ENCODE measurements at places on chromosomes 12 and 14. TPM values are rescaled to one million over a fixed set of nuclear protein-coding genes. Genes with fewer than 3 reads are reported as not detected.

TSPAN11 gene
- total RNA-seq = 0.07 TPM

ASIC1 gene
- not detected for total RNA-seq

ANGEL1 gene
- total RNA-seq = 13.8 TPM

TPH2 gene
- total RNA-seq = not detected

SLC4A8 gene
- not detected for total RNA-seq

AMN gene
- total RNA-seq = 0.42 TPM

IL22 gene
- not detected for total RNA-seq

ATG2B gene
- total RNA-seq = 22.2 TPM

DNA sequence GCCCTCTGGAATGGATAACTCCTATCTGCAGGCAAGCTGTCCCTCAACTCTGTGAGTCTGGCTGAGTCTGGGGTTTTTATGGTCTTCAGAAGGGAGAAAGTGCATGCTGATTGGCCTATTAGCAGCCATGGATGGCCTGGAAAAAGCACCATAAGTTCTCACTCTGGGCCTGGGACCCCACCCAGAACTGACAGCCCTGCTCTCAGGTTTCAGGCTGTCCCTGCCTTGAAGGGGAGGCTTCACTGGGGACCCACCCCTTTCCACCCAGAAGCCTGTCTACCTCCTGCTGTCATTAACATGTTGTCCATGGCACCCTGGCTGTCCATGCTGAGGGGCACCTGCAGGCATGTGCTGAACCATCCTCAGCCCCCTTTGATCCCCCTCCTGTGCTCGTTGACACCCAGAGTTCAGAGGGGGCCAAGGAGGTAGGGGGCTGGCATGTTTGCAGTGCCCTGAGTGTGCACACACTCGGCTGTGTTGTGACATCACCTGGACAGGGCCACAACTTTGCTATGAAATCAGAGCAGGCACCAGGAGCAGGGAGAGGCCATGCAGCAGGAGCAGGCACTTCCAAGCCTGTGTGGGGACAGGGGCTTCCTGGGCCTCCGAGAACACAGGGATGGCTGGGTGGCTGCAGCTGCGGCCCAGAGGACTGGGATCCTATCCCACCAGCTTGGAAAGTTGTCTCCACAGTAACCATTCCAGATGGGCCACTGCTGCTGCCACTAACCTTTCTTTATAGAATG is 84.7 kb downstream of the ACSS3 start:
- H3K36me3 ChIP-seq = no peaks in the 10 kb centered on the region
- H3K27me3 ChIP-seq = no peaks in the 10 kb centered on the region
- H3K4me1 ChIP-seq = no peaks in the 10 kb centered on the region
- no peak for DNase-seq

- DNase-seq = no peak
- H3K27me3 ChIP-seq = peaks cover 3% of the 10 kb centered on the region
- H3K27ac ChIP-seq = peak overlapping the region; percentile 81
- H3K36me3 ChIP-seq = no peaks in the 10 kb centered on the region
- H3K4me1 ChIP-seq = peaks cover 3% of the 10 kb centered on the region
These were observed 24.7 kb upstream of the ADIPOR2 start for GRCh38 chr12:1666215-1666614.

GRCh38 chr14:101224356-101225156 is 321.0 kb upstream of the RTL1 start:
- no peaks in the 10 kb centered on the region for H3K36me3 ChIP-seq
- H3K27me3 ChIP-seq = no peaks in the 10 kb centered on the region
- H3K4me3 ChIP-seq = no peak overlapping the region
- H3K4me1 ChIP-seq = no peaks in the 10 kb centered on the region

DNA sequence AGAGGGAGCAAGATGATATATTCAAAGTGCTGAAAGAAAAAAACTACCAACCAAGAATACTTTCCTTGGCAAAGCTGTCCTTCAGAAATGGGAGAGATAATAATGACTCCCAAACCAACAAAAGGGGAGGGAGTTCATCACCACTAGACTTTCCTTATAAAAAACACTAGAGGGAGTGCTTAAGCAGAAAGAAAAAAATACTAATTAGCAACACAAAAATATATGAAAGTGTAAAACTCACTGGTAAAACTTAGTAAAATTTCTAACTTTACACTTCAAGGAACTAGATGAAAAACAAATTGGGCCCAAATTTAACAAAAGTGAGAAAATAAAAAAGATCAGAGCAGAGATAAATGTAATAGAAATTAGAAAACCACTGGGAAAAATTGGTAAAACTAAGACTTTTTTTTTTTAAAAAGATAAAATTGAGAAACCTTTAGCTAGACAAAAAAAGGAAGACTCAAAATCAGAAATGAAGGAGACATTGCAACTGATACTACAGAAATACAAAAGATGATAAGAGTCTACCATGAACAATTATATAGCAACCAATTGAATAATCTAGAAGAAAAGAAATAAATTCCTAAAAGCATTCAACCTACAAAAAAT is 60.4 kb upstream of the FAR2 start:
- H3K27me3 ChIP-seq = no peaks in the 10 kb centered on the region
- no peaks in the 10 kb centered on the region for H3K4me1 ChIP-seq
- H3K4me3 ChIP-seq = no peak overlapping the region
- H3K27ac ChIP-seq = no peak overlapping the region
- no peak for DNase-seq
- H3K36me3 ChIP-seq = no peaks in the 10 kb centered on the region

DNA sequence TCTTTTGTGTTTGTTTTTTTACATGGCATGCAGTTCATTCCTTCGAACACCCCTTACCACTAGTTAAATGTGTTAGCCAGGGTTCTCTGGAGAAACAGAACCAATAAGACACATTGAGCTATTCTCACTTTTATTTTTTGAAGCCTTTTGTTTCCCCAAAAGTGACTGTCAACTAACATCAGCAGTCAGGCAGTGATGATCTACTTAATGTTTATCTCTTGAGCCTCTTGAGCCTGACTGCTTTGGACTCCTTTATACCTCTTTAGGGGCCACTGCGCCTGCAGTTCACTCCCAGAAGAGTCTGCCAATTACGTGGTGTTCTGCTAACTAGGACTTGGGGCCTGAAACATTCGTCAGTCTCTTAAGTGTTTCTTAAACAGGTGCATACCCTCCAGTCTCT is 163.7 kb upstream of the FLRT2 start:
- no peaks in the 10 kb centered on the region for H3K27me3 ChIP-seq
- H3K36me3 ChIP-seq = no peaks in the 10 kb centered on the region
- H3K4me3 ChIP-seq = no peak overlapping the region
- DNase-seq = no peak

DNA sequence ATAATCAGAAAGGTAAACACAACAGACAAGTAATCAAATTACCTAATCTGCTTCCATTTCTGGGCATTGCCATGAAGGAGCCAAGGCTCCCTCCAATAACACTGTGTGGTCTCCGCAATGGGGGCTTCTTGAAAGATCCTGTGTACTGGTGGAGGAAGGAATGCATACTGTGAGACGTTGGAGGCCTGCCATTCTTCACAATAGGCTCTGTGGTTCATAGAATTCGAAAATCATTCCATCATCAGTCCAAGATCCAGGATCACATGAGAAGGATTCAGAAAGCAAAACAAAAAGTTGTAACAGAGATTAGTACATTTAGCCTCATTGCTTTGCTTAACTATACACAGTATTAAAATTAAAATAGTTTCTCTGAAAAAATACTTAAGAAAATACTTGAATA is 76.3 kb downstream of the CDK17 start:
- peaks cover 18% of the 10 kb centered on the region for H3K36me3 ChIP-seq
- peaks cover 24% of the 10 kb centered on the region for H3K4me1 ChIP-seq
- no peak for DNase-seq
- no peak overlapping the region for H3K4me3 ChIP-seq
- H3K27me3 ChIP-seq = no peaks in the 10 kb centered on the region

GRCh38 chr12:113130457-113131135 is 5.0 kb downstream of the RASAL1 start:
- no peak overlapping the region for H3K27ac ChIP-seq
- H3K4me3 ChIP-seq = no peak overlapping the region
- DNase-seq = no peak
- H3K36me3 ChIP-seq = no peaks in the 10 kb centered on the region
- H3K4me1 ChIP-seq = no peaks in the 10 kb centered on the region

DNA sequence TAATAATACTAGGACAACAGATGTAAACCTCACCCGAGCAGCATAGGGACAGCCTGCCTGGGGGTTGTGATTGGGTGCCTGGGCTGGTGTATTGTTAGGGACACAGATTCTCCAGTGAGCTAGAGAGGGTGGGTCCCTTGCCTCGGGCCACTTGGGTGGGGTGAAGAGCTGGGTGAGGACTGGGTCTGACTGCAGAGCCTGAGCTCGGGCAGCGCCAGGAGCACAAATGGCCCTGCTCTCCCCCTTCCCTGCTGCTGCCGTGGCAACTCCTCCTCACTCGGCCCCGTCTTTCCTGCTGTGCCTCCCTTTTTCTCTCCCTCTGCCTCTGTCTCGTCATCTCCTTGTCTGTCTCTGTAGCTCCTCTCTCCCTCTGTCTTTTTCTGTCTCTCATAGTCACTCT is 115.4 kb downstream of the GLT1D1 start:
- no peak overlapping the region for H3K4me3 ChIP-seq
- DNase-seq = no peak
- H3K27me3 ChIP-seq = peaks cover 38% of the 10 kb centered on the region
- H3K27ac ChIP-seq = no peak overlapping the region
- no peaks in the 10 kb centered on the region for H3K4me1 ChIP-seq

DNA sequence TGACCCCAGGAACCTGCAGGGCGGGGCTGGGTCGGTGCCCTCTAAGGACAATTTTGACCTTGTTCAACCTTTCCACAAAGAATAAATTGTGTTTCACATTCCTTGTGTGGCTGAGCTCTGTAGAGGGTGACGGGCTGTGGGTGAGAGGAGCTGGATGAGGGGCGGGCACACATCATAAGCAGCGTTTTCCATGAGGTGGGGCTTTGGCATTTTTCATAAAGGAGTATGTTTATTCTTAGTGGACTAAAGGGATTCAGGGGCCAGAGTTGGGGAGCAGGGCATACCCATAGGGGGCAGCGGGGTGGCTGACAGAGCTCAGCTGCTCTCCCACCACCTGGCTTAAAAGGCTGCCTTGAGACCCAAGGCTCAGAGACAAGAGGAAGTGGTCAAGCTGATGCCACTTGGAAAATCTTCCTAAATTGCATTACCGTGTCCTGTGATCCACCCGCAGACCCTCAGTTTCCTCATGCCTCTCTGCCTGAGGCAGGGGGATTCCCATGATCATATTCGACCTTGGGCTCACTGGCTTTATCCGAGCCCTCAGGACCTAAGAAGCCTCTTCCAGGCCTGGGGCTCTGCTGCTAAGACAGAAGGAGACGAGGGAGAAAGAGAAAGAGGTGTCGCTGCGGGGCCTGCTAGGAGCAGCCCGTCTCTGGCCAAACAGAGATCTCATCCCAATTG is 11.4 kb downstream of the MMP14 start:
- H3K27ac ChIP-seq = peak overlapping the region; percentile 69
- peak; percentile 13 for DNase-seq
- no peaks in the 10 kb centered on the region for H3K27me3 ChIP-seq
- no peak overlapping the region for H3K4me3 ChIP-seq
- H3K4me1 ChIP-seq = peaks cover 42% of the 10 kb centered on the region

DNA sequence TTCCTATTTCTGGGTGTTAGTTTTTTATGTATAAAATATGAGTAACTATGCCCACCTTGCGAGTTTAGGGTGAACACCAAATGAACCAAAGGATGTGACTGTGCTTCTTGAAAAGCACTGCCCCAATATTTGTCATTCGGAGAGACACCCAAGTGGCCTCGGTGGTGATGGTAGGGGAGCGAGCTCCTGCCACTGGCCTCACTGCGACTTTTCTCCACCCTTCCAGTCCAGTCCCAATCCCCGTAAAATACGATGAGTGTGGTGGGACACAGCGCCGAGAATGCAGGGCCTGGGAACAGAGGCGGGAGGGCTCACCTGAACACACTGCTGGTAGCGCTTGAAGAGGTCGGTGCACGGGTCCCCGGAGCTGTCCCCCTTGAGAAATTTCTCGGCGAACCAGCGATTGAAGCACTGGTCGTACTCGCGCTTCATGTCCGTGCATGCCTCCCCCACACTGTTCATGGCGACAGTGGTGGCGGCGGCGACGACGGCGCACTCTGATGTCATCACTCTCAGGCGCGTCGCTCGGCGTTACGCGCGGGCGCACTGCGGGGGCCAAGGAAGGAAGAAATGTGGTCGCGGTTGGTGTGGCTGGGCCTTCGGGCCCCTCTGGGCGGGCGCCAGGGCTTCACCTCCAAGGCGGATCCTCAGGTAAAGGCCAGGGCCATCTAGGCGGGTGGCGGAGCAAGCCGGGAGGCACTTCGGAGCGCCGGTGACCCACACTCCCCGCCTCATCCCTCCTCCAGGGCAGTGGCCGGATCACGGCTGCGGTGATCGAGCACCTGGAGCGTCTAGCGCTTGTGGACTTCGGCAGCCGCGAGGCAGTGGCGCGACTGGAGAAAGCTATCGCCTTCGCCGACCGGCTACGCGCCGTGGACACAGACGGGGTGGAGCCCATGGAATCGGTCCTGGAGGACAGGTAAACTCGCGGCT is at the start of the genes GATC and TRIAP1:
Gene GATC, plus strand, starts transcription at position 534 of the 933 bp plus-strand sequence. Its CDS starts 37 bp downstream, at position 571.
Gene TRIAP1, minus strand, starts transcription at position 474 of the 933 bp plus-strand sequence. Its CDS starts 12 bp downstream, at position 462.
- peak; percentile 75 for DNase-seq
- H3K27me3 ChIP-seq = no peaks in the 10 kb centered on the region
- peaks cover 20% of the 10 kb centered on the region for H3K4me1 ChIP-seq
- H3K36me3 ChIP-seq = peaks cover 52% of the 10 kb centered on the region
- peak within 1 kb of the TSS; percentile 84 for H3K27ac ChIP-seq

DNA sequence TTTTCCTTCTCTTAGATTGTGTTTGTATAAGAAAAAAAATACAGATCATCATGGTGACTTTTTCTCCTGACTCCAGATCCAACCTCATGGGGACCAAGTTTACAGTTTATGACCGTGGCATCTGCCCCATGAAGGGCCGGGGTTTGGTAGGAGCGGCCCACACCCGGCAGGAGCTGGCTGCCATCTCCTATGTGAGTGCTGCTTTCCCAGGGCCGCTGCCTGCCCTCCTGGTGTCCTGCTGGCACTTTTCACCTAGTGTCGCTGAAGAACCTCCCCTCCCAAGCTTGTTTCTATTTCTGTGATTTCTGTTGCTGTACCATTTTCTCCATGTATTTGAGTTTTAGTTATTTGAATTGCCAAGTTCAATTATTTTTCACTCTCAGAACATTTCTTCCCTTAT is 24.8 kb upstream of the TEAD4 start:
- DNase-seq = no peak
- no peak overlapping the region for H3K4me3 ChIP-seq
- no peak overlapping the region for H3K27ac ChIP-seq
- H3K27me3 ChIP-seq = no peaks in the 10 kb centered on the region
- H3K36me3 ChIP-seq = peaks cover 3% of the 10 kb centered on the region
- no peaks in the 10 kb centered on the region for H3K4me1 ChIP-seq

GRCh38 chr14:77903221-77903620 is 103.3 kb downstream of the ADCK1 start:
- no peak overlapping the region for H3K4me3 ChIP-seq
- H3K27me3 ChIP-seq = no peaks in the 10 kb centered on the region
- DNase-seq = no peak
- no peaks in the 10 kb centered on the region for H3K36me3 ChIP-seq

- no peak overlapping the region for H3K4me3 ChIP-seq
- no peak for DNase-seq
These were observed 661.0 kb downstream of the RPS29 start for GRCh38 chr14:48925184-48925583.

- H3K4me3 ChIP-seq = no peak overlapping the region
- no peaks in the 10 kb centered on the region for H3K4me1 ChIP-seq
- H3K27me3 ChIP-seq = no peaks in the 10 kb centered on the region
- H3K27ac ChIP-seq = no peak overlapping the region
- no peaks in the 10 kb centered on the region for H3K36me3 ChIP-seq
These were observed 159.6 kb upstream of the RTL1 start for GRCh38 chr14:101063121-101063520.

- no peak overlapping the region for H3K27ac ChIP-seq
- H3K4me3 ChIP-seq = no peak overlapping the region
- no peak for DNase-seq
- no peaks in the 10 kb centered on the region for H3K36me3 ChIP-seq
These were observed 276.2 kb downstream of the SSPN start for GRCh38 chr12:26471560-26471959.

Data from gastrocnemius medialis (tissue), 4 donors.